ENCODE measurements at places on chromosomes 13 and 19. TPM values are rescaled to one million over a fixed set of nuclear protein-coding genes. Genes with fewer than 3 reads are reported as not detected.

The CALR gene
- total RNA-seq = 1,453 TPM

The DAND5 gene
- total RNA-seq = 0.31 TPM

The SHISA7 gene
- not detected for total RNA-seq

The RNF17 gene
- total RNA-seq = 6.8 TPM

The FFAR2 gene
- total RNA-seq = not detected

The TMEM38A gene
- total RNA-seq = 0.94 TPM

The POLRMT gene
- 86.9 TPM for total RNA-seq

The NXNL1 gene
- total RNA-seq = not detected

The CHST8 gene
- not detected for total RNA-seq

The KCNRG gene
- total RNA-seq = 2.3 TPM

The CAB39L gene
- total RNA-seq = 2.1 TPM

The SYNGR4 gene
- total RNA-seq = not detected

The ACP7 gene
- total RNA-seq = 6.4 TPM

The TNNI3 gene
- not detected for total RNA-seq

The MEIS3 gene
- 6.3 TPM for total RNA-seq

The TEAD2 gene
- total RNA-seq = 6.5 TPM

The C5AR1 gene
- total RNA-seq = not detected

The ZNF730 gene
- total RNA-seq = not detected

The LILRB5 gene
- not detected for total RNA-seq

The PIK3R2 gene
- 21.1 TPM for total RNA-seq

The TEX26 gene
- not detected for total RNA-seq

The LRRC4B gene
- total RNA-seq = 0.03 TPM

The NOVA2 gene
- total RNA-seq = 0.59 TPM

The BRCA2 gene
- total RNA-seq = 8.0 TPM

The ZNF837 gene
- 0.08 TPM for total RNA-seq

The KLK2 gene
- total RNA-seq = not detected

The MYBPC2 gene
- not detected for total RNA-seq

The C19orf85 gene
- total RNA-seq = 0.10 TPM

The ZFP82 gene
- total RNA-seq = 1.9 TPM

The CPB2 gene
- not detected for total RNA-seq

The CCDC70 gene
- total RNA-seq = not detected

The SOX1 gene
- total RNA-seq = not detected

The CEACAM7 gene
- not detected for total RNA-seq

The SPTBN4 gene
- not detected for total RNA-seq

The MBD3L2 gene
- not detected for total RNA-seq

The CRX gene
- total RNA-seq = not detected

The CGB3 gene
- not detected for total RNA-seq

The UBE2L5 gene
- not detected for total RNA-seq

The GPR4 gene
- 0.10 TPM for total RNA-seq

The TLE6 gene
- not detected for total RNA-seq

The FREM2 gene
- 0.08 TPM for total RNA-seq

The C19orf18 gene
- total RNA-seq = not detected

The TDRD12 gene
- not detected for total RNA-seq

The DHDH gene
- 0.57 TPM for total RNA-seq

The MEIOSIN gene
- total RNA-seq = 0.07 TPM

The CSNK1A1L gene
- not detected for total RNA-seq

The OR7G3 gene
- not detected for total RNA-seq

The RGL3 gene
- total RNA-seq = not detected

The WDR62 gene
- total RNA-seq = 20.2 TPM

The ERICH6B gene
- not detected for total RNA-seq

The CLEC4M gene
- not detected for total RNA-seq

The GJB6 gene
- not detected for total RNA-seq

Measured in HT1080 (cell line).